ENCODE measurements at places on chromosomes 16 and 17. TPM values are rescaled to one million over a fixed set of nuclear protein-coding genes. Genes with fewer than 3 reads are reported as not detected.

GPR142 gene
- total RNA-seq, result 6.6 TPM

WSCD1 gene
- total RNA-seq, result 11.1 TPM

ITGAX gene
- total RNA-seq, result not detected

FOXN1 gene
- 0.07 TPM for total RNA-seq

CTRB1 gene
- total RNA-seq, result not detected

PERCC1 gene
- 7.1 TPM for total RNA-seq

CENPX gene
- 66.2 TPM for total RNA-seq

HS3ST2 gene
- total RNA-seq, result not detected

ROGDI gene
- 43.6 TPM for total RNA-seq

HCRT gene
- total RNA-seq, result not detected

PLCD3 gene
- total RNA-seq, result 23.4 TPM

MLYCD gene
- 9.4 TPM for total RNA-seq

MSLN gene
- 0.50 TPM for total RNA-seq

SULT1A2 gene
- 3.2 TPM for total RNA-seq

KRT39 gene
- not detected for total RNA-seq

DBNDD1 gene
- total RNA-seq, result 53.8 TPM

CIITA gene
- total RNA-seq, result not detected

UTS2R gene
- 0.22 TPM for total RNA-seq

COPZ2 gene
- not detected for total RNA-seq

DNAH3 gene
- 0.22 TPM for total RNA-seq

RNF43 gene
- total RNA-seq, result 19.2 TPM

CCL18 gene
- not detected for total RNA-seq

SPATA32 gene
- total RNA-seq, result 0.24 TPM

MYH2 gene
- total RNA-seq, result not detected

DNAAF8 gene
- 1.1 TPM for total RNA-seq

NPIPA1 gene
- 215 TPM for total RNA-seq

CDRT15 gene
- not detected for total RNA-seq

NUBP2 gene
- total RNA-seq, result 59.9 TPM

KRTAP17-1 gene
- not detected for total RNA-seq

CDH1 gene
- total RNA-seq, result 545 TPM

OR1F1 gene
- not detected for total RNA-seq

TNK1 gene
- total RNA-seq, result 9.1 TPM

PHLPP2 gene
- 11.9 TPM for total RNA-seq

ZNF19 gene
- 15.7 TPM for total RNA-seq

C17orf113 gene
- total RNA-seq, result 3.7 TPM

ANKRD40CL gene
- total RNA-seq, result not detected

CDK3 gene
- total RNA-seq, result 21.6 TPM

CPHXL gene
- not detected for total RNA-seq

TMEM256 gene
- 102 TPM for total RNA-seq

SLC38A8 gene
- total RNA-seq, result 0.80 TPM

TMC7 gene
- total RNA-seq, result 4.8 TPM

SLC52A1 gene
- not detected for total RNA-seq

KRT12 gene
- not detected for total RNA-seq

MCRIP1 gene
- 138 TPM for total RNA-seq

Data from progenitor cell of endocrine pancreas (in vitro differentiated cells).